ENCODE measurements at places on chromosomes 4 and X.
A peak's percentile ranks its signal among the peaks of the same experiment; 100 is the strongest.

GRCh38 chr4:78058591-78059523, 1.7 kb downstream of the FRAS1 start:
- peak; percentile 72 for DNase-seq

DNA sequence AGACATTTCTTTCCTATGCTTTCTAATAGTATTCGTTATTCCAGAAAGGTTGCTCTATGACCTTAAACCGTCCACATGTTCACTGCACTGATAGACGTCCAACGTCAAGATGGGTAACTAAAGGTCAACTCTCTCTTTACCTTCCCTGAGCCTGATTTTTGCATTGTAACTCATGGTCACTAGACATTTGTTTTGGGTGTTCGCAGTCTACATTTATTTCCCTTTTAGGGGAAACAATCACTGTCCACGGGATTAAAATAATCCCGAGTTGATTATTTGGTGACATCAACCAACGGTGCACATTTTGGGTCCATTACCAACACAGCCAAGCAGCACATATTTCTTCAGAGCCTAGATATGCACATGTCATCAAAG, 540 bp upstream of the HADH start:
- DNase-seq: no peak

DNA sequence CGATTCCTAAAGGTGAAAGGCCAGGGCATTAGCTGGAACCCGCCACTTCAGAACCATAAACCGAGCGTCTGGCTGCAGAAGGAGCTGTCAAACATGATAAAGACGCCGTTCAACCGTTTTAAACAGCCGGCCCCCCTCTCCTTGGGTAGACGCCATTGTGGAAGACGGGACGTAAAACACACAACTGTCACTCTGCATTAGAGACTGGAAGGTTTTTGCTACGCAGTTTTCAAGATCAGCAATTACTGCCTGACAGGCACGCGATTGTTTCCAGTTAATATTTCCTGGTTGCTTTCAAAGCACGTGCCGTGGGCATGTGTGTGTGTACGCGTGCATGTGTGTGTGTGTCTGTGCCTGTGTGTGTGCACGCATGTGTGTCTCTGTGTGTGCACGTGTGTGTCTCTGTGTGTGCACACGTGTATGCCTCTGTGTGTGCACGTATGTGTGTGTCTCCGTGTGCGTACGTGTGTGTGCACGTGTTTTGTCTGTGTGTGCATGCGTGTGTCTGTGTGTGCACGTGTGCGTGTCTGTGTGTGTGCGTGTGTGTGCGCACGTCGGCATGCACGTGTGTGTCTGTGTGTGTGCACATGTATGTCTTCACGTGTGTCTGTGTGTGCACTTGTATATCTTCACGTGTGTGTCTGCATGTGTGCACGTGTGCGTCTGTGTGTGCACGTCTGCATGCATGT, 48.8 kb downstream of the SHOX start:
- DNase-seq: no peak

GRCh38 chrX:819684-820083, 189.1 kb downstream of the SHOX start:
- DNase-seq: no peak

- DNase-seq: no peak
Measured at GRCh38 chr4:99859618-99860017, 34.6 kb downstream of the LAMTOR3 start.

DNA sequence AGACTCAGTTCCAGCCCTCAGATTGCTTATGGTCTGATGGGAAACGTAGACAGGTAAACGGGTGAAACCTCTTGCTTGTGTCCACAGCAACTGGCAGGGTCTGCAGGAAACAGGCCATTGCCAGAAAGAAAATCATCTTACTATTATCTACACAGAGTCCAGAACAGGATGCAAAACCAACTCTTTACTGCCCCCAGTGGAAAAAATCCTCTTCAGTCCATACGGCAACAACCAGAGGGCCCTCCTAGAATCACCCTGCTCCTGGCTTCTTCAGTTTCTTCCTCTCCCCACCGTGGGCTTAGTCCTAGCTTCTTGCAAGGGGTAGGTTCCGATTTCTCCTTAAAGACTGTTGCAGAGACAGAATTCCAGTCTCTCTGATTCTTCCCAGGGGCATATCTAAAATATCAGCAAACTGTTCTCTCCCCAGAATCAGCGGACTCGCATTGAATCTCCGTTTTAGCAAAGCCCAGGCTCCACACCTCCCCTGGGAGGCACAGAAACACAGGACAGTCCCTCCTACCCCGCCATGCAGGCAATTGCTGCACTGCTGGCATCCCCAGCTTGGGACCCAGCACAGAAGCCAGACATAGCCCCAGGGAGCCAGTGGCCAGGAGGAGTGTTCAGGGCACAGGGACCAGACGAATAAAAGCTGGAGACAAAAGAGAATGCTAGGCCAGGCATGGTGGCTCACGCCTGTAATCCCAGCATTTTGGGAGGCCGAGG, 41.0 kb upstream of the SH3RF1 start:
- DNase-seq: peak; percentile 62

- DNase-seq: no peak
Measured at GRCh38 chr4:100208964-100209363, 18.7 kb upstream of the DDIT4L start.

- peak; percentile 24 for DNase-seq
Measured at GRCh38 chr4:150570862-150571261, 11.1 kb upstream of the MAB21L2 start.

DNA sequence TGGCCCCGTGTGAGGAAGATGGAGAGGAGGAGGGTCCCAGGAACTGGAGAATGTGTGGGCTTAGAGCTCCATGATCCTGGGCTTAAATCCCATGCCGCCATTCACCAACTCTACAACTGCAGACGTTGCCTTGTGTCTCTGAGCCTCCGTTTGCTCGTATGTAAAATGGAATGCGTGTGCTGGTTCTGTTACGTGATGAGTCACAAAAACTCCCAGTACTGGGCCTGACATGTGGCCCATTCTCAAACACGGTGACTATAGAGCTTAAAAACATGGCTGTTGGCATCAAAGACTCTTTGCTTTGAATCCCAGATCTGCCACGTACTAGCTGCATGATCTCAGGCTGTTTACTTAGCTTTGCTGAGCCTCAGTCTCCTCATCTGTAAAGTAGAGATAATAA, 13.0 kb upstream of the AFAP1 start:
- DNase-seq: no peak

- peak; percentile 68 for DNase-seq
Measured at GRCh38 chrX:72029483-72030411, 102.0 kb downstream of the RTL5 start.

DNA sequence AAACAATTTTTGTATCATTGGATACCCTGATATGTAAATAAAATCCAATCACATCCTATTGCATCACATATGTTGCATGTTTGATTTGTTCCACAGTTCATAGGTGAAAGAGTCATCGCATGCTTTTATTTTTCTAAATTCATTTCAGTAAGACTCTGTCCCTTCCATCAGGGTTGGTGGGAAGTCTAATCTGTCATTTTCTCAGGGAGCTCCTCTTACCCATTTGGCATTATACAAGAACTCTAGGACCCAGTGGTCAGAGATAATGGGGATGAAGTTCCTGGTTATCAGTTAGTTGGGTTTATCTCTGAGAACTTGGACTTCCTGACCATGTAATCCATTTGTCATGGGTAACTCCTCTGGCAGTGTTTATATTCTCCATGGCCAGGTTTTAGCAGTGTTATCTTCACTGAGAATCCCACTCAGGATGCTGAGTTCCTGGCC, 227.1 kb upstream of the JADE1 start:
- DNase-seq: no peak

DNA sequence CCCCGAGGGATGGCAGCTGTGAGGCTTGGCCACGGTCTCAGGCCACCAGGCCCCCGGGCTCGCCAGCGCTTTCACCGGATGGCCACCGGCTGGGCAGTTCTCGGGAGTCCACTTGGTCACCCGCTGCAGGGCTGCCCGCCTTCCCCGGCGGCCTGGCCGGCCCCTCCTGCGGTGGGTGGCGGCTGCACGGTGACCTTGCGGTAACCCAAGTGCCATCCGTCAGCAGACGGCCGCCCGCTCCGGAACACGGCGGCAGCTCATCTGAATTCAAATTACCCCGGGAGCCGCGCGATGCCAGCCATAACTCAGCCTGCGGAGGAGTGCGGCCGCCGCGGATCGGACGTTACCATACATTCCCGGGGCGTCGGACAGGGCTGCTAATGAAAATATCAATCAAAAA, 60.7 kb downstream of the FAM53A start:
- no peak for DNase-seq

DNA sequence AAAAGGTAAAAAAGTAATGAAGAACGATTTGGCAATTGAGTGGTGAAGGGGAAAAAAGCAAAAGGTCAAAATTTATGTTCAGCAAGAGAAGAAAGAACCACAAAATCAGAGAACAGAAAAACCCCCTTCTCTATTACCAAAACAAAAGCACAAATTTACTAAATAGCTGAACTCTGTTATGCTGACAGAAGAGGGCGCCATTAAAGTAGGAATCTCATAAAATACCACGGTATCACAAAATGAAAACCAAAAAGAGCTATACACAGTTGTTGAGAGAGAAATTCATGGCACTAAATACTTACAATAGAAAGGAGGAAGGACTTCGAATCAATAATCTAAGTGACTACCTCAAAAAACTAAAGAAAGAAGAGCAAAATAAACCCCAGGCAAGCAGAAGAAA, 69.6 kb upstream of the CXorf66 start:
- DNase-seq: peak; percentile 11

GRCh38 chr4:8015512-8015911, 75.9 kb upstream of the AFAP1 start:
- peak; percentile 7 for DNase-seq

- no peak for DNase-seq
Measured at GRCh38 chr4:38500433-38500832, 163.6 kb upstream of the KLF3 start.

- peak; percentile 89 for DNase-seq
Measured at GRCh38 chr4:122798101-122798500, 28.5 kb upstream of the FGF2 start.

- no peak for DNase-seq
Measured at GRCh38 chr4:138889216-138889615, 126.4 kb upstream of the NOCT start.

DNA sequence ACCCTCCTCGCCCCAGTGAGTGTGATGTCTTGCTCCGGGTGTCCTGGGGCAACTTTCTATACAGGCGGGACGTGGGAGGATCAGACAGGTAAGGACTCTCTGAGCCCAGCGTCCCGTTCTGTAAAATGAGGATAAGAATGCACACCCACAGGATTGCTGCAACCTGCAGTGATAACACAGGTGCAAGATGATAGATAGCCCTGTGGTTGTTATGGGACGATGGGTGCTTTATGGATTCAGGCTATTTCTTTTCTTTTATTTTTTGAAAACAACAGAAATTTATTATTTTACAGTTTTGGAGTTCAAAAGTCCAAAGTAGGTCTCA, 28.6 kb downstream of the BEX3 start:
- DNase-seq: no peak

- DNase-seq: peak; percentile 74
Measured at GRCh38 chr4:78061939-78062570, 4.9 kb downstream of the FRAS1 start.

- no peak for DNase-seq
Measured at GRCh38 chrX:133550665-133551485, 135.6 kb upstream of the GPC4 start.

DNA sequence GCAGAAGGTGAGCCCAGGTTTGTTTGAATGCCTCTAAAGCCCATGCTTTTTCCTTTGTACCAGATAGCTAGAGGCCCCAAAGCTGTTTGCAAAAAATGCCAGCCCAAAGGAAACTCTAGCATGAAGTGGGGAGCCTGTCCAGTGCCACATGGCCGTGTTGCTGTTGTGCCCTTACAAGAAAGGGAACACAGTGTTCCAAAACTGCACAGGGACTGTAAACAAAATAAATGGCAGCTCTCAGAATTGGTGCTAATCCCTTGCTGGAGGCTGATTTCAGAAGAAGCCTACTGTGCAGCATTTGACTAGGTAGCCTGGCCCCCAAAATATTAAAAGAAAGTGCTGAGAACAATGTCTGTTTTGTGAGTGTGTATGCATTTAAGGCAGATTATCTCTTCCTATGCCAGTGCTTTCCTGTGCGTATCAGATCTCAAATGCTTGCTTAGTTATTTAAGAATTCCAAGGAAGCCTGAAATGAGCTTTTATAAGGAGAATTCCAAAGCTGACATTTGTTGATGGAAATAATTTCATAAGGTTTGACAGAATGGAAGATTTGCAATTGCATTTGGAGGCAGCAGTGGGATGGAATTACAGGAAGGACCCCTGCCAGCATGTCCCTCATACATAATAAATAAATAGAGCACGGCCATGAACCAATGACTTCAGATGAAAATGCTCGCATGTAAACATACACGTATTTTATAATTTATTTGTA, 115.7 kb downstream of the IRF2 start:
- no peak for DNase-seq

- no peak for DNase-seq
Measured at GRCh38 chr4:143372093-143372915, 35.6 kb downstream of the GAB1 start.

DNA sequence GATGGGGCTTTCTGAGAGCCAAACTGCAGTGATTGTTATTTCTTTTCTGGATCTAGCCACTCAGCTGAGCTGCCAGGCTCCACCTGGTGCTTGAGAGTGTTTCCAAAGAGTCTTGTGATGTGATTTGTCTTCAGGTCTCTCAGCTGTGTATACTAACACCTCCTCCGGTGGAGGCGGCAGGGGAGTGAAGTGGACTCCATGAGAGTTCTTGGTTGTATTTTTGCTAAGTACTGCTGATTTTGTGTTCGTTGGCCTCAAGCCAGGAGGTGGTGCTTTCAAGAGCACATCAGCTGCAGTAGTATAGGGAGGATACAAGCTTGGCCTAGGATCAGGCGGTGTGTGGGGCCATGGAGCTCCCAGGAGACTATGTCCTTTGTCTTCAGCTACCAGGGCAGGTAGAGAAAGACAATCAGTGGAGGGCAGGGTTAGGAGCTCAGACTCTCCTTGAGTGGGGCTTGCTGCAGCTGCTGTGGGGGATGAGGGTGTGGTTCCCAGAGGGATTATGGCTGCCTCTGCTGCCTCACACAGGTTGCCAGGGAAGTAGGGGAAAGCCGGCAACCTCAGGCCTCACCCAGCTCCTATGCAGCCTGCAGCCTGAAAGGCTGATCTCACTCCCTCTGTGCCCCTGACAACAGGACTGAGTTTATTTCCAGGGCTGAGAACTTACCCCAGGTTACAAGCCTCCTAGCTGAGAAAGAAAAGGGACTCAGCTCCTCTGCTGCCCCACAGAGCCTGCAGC, 62.4 kb downstream of the NPFFR2 start:
- DNase-seq: no peak

GRCh38 chr4:156638334-156638733, 333.3 kb downstream of the PDGFC start:
- DNase-seq: no peak

DNA sequence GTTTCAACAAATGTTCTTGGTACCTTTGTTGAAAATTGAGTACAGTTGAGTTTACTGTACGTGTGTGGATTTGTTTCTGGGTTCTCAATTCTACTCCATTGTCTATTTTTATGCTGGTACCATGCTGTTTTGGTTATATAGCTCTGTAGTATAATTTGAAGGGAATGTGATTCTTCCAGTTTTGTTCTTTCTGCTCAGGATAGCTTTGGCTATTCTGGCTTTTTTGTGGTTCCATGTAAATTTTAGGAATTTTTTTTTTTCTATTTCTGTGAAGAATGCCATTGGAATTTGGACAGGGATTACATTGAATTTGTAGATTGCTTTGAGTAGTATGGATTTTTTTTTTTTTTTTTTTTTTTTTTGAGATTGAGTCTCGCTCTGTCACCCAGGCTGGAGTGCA, 373.4 kb downstream of the IL15 start:
- DNase-seq: no peak
